ENCODE measurements at places on chromosomes 2 and 18. TPM values are rescaled to one million over a fixed set of nuclear protein-coding genes. Genes with fewer than 3 reads are reported as not detected.

Gene APCDD1
- total RNA-seq, result 1.0 TPM

- no peak for DNase-seq
- no peaks in the 10 kb centered on the region for H3K36me3 ChIP-seq
- H3K4me1 ChIP-seq, result no peaks in the 10 kb centered on the region
- no peak overlapping the region for H3K4me3 ChIP-seq
- no peak overlapping the region for H3K27ac ChIP-seq
- H3K27me3 ChIP-seq, result no peaks in the 10 kb centered on the region
Measured at GRCh38 chr2:239942871-239943311, 82.3 kb downstream of the NDUFA10 start.

DNA sequence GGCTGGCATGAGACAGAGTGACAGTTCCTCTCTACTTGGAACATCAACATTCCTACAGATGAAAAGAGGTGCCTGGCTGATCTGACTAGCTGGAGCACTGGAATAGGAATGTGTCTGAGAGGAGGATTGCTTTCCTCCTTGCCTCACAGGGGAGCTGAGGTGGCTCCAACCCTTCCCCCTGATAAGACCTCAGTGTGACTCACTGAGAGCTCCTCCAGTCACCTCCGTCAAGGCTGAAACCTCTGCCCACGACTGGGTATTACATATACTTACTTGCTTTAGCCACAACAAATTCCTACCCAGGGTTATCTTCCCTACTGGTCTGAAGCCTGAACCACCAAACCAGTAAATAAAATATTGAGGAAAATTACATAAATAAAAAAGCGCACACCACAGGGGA is 342.7 kb upstream of the REG3G start:
- no peak overlapping the region for H3K27ac ChIP-seq
- DNase-seq, result no peak
- no peaks in the 10 kb centered on the region for H3K36me3 ChIP-seq

Gene CNNM4
- total RNA-seq, result 6.7 TPM

GRCh38 chr2:20444993-20445910 is 1.6 kb upstream of the RHOB start:
- H3K27me3 ChIP-seq, result peaks cover 51% of the 10 kb centered on the region
- no peak overlapping the region for H3K27ac ChIP-seq
- H3K4me1 ChIP-seq, result peaks cover 23% of the 10 kb centered on the region
- H3K36me3 ChIP-seq, result no peaks in the 10 kb centered on the region
- no peak overlapping the region for H3K4me3 ChIP-seq

DNA sequence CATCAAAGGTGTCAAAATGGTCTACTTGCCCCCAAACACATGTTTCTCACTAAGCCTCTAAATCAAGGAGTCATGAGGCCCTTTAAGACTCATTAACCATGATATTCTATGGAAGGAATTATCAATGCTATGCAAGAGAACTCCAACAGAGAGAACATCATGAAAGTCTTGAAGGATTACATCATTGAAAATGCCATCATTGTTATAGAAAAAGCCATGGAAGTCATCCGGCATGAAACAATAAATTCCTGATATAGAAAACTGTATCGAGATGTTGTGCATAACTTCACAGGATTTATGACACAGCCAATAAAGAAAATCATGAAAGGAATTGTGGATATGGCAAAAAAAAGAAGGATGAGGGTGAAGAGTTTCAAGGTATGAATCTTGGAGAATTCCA is 1363.6 kb upstream of the CDH2 start:
- H3K27ac ChIP-seq, result no peak overlapping the region
- no peaks in the 10 kb centered on the region for H3K36me3 ChIP-seq
- no peak overlapping the region for H3K4me3 ChIP-seq
- no peaks in the 10 kb centered on the region for H3K4me1 ChIP-seq
- no peaks in the 10 kb centered on the region for H3K27me3 ChIP-seq

- no peaks in the 10 kb centered on the region for H3K36me3 ChIP-seq
- peaks cover 49% of the 10 kb centered on the region for H3K27me3 ChIP-seq
- H3K27ac ChIP-seq, result no peak overlapping the region
- DNase-seq, result peak; percentile 68
- H3K4me3 ChIP-seq, result no peak overlapping the region
Measured at GRCh38 chr2:176643646-176644045, 374.4 kb downstream of the MTX2 start.

DNA sequence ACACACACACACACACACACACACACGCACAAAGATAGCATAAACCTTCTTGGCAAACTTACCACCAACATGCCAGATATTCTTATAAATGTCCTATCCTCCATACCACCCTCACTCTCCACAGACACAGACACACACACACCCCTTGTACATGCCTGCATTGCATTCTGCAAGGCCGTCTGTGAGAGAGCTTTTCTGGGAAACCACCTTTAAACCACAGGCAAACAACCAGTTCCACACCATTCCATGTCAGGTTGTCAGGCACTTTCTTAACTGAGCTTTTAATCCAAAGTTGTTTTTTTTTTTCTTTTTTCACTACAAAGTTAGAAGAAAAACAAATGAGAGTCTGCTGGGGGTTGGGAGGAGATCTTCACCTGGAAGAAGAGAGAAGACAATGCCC is 221.1 kb downstream of the C1D start:
- no peak overlapping the region for H3K4me3 ChIP-seq
- no peak for DNase-seq
- H3K27ac ChIP-seq, result no peak overlapping the region
- H3K36me3 ChIP-seq, result no peaks in the 10 kb centered on the region
- peaks cover 7% of the 10 kb centered on the region for H3K4me1 ChIP-seq
- H3K27me3 ChIP-seq, result no peaks in the 10 kb centered on the region

DNA sequence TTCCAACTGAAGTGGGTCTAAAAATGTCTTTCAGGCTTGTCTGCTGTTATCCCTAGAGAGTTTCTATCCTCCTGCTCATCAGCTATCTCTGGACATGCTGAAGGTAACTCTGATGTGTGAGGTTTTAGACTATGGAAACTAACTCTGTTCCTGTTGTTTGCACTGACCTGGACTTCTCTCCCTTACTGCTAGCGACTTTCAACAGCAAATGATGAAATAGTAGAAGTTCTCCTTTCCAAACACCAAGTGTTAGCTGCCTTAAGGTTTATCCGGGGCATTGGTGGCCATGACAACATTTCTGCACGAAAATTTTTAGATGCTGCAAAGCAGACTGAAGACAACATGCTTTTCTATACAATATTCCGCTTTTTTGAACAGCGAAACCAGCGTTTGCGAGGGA is 26.9 kb downstream of the RMC1 start:
- peaks cover 60% of the 10 kb centered on the region for H3K36me3 ChIP-seq
- H3K27me3 ChIP-seq, result no peaks in the 10 kb centered on the region
- no peaks in the 10 kb centered on the region for H3K4me1 ChIP-seq
- no peak overlapping the region for H3K27ac ChIP-seq
- DNase-seq, result no peak
- no peak overlapping the region for H3K4me3 ChIP-seq

Gene RAPGEF4
- total RNA-seq, result 4.7 TPM

GRCh38 chr2:46309052-46309953 is 12.1 kb downstream of the EPAS1 start:
- peaks cover 25% of the 10 kb centered on the region for H3K4me1 ChIP-seq
- H3K36me3 ChIP-seq, result no peaks in the 10 kb centered on the region
- no peak overlapping the region for H3K4me3 ChIP-seq
- no peak for DNase-seq

Gene KRTCAP3
- total RNA-seq, result 6.6 TPM

DNA sequence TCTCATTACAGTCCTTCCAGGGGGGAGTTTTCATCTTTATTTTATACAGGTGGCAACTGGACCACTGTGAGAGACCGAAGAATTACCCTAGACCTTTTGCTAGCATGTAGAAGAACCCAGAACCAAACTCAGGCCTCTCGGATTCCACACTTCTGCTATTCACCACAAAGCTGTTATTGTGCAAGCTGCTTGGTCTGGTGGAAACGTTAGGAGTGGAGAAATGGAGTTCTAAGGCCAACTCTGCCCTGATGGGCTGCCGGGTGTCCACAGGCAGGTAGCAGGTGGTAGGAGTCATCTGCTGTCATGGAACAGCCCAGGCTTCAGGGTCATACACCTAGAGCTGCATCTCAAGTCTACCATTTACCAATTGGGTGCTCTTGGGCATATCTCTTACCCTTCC is 218.8 kb downstream of the BCL11A start:
- H3K27ac ChIP-seq, result no peak overlapping the region
- H3K4me1 ChIP-seq, result 0 out of 2 replicates have a peak, but pooled peaks cover 4% of the 10 kb centered on the region
- H3K27me3 ChIP-seq, result no peaks in the 10 kb centered on the region
- DNase-seq, result no peak
- no peak overlapping the region for H3K4me3 ChIP-seq

GRCh38 chr2:172965433-172966212 is 110.0 kb upstream of the MAP3K20 start:
- H3K27me3 ChIP-seq, result no peaks in the 10 kb centered on the region
- H3K4me3 ChIP-seq, result no peak overlapping the region
- H3K27ac ChIP-seq, result no peak overlapping the region
- H3K4me1 ChIP-seq, result peaks cover 2% of the 10 kb centered on the region
- H3K36me3 ChIP-seq, result no peaks in the 10 kb centered on the region

GRCh38 chr2:241031436-241032165 is 33.2 kb downstream of the SNED1 start:
- H3K27me3 ChIP-seq, result peaks cover 6% of the 10 kb centered on the region
- no peak overlapping the region for H3K4me3 ChIP-seq
- H3K27ac ChIP-seq, result no peak overlapping the region
- DNase-seq, result no peak
- H3K4me1 ChIP-seq, result peaks cover 4% of the 10 kb centered on the region

DNA sequence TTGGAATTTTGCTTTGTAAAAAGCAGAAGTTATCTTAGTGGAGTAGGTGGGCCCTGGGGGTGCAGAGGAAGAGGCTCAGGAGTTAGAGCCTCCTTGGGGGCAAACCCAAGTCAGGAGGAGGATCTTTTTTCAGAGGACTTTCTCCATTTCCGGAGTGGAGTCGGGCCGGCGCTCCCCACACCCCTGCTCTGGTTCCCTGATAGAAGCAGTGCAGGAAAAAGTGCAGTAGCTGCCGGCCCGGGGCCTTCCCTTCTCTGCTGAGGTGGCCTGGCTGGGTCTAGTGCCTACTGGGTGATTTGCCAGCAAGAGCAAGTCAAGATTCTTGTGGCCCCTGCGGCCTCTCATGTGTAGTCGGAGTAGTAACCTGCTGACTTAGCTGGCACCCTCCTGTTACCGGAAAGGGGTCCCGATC is 124.2 kb upstream of the HS6ST1 start:
- H3K27me3 ChIP-seq, result no peaks in the 10 kb centered on the region
- no peak overlapping the region for H3K4me3 ChIP-seq
- H3K36me3 ChIP-seq, result no peaks in the 10 kb centered on the region
- peak; percentile 58 for DNase-seq
- H3K4me1 ChIP-seq, result peaks cover 21% of the 10 kb centered on the region

Gene DYNAP
- total RNA-seq, result 1.0 TPM

DNA sequence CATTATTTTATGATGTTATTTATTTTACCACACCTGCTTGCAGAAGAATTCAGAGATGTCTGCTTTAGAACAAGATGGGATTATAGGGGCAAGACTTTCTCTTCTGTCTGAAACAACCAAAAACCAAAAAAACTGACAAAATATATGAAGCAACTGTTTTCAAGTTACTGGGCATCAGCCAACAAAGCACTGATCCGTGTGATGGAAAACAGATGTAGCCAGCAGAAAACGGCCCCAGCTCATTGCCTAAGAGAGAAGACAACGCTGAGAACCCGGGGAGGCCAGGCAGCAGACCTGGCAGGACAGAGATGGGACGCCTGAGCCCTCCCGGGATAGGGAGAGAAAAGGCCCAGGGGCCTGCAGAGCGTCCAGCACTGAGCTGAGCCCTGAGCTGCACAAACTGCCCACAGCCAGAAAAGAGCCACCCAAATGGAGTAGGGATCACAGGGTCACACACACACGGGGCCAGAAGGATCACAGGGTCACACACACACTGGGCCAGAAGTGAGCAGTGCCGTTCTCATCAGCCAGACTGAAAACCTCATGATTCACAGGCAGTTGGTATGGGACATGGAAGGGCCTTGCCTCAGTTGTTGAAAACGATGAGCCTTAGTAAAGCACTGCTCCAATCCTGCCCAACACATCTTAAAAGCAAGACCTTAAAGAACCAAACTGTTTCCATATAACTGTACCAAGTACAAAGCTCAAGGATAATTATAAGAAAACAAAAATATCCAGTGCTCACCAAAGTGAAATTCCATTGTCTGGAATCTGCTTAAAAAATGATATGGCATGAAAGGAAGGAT is 12.1 kb downstream of the PXDN start:
- no peak overlapping the region for H3K4me3 ChIP-seq
- no peak for DNase-seq
- no peaks in the 10 kb centered on the region for H3K27me3 ChIP-seq

DNA sequence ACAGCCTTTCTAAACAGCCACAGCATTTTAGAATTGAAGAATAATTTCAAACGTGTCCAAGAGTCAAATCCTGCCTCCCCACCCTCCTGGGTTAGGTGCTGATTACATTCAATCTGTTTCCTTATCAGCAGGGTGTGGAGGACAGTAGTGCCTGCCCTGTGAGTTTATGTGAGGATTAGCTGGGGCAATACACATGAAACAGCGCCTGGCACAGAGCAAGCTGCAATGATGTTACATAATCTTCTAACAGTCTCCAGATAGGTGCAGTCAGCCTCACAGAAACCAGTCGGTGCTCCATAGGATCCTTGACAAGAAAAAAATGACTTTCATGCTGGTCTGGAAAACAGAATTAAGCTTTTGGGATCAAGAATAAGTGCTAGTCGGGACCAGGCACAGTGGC is 91.7 kb upstream of the ITGA6 start:
- no peaks in the 10 kb centered on the region for H3K36me3 ChIP-seq
- no peak overlapping the region for H3K4me3 ChIP-seq
- H3K4me1 ChIP-seq, result peaks cover 14% of the 10 kb centered on the region

- H3K36me3 ChIP-seq, result no peaks in the 10 kb centered on the region
- peak; percentile 42 for DNase-seq
- no peak overlapping the region for H3K4me3 ChIP-seq
- H3K27ac ChIP-seq, result 0 out of 2 replicates have a peak overlapping the region, but pooled peaks have one; percentile 47
- peaks cover 15% of the 10 kb centered on the region for H3K4me1 ChIP-seq
Measured at GRCh38 chr18:49500201-49500921, 13.3 kb upstream of the C18orf32 start.

Gene C1QL2
- total RNA-seq, result 0.69 TPM

- DNase-seq, result no peak
- no peaks in the 10 kb centered on the region for H3K4me1 ChIP-seq
- H3K4me3 ChIP-seq, result no peak overlapping the region
- H3K27ac ChIP-seq, result no peak overlapping the region
Measured at GRCh38 chr2:223596208-223596607, 6.0 kb downstream of the SCG2 start.

DNA sequence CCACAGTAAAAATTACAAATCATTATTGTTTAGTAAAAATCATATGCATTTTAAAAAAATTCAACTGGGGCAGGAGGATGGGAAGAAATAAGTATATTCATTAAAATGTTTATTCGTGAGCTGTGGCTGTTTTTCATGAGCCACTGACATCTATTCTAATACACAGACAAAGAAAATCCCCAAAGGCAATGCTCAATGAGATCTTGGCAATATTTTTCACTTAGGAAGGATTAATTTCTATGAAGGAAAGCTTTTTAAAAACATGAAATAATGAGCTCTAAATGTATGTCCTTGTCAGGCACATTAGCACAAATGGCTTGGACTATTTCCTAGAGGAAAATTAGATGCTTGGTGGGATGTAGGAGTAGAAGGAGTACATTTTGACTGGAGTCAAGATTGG is 262.0 kb upstream of the MMADHC start:
- DNase-seq, result no peak
- H3K27ac ChIP-seq, result no peak overlapping the region
- no peaks in the 10 kb centered on the region for H3K27me3 ChIP-seq
- peaks cover 4% of the 10 kb centered on the region for H3K36me3 ChIP-seq
